Naive thymus-derived CD8-positive, alpha-beta T cell (primary cell): ENCODE measurements at places on chromosomes 6 and 20.
A peak's percentile ranks its signal among the peaks of the same experiment; 100 is the strongest.

- no peak overlapping the region for H3K27ac ChIP-seq
- no peaks in the 10 kb centered on the region for H3K4me1 ChIP-seq
- H3K4me3 ChIP-seq = no peak overlapping the region
Observed at GRCh38 chr6:2529211-2529719, 221.5 kb downstream of the MYLK4 start.

- peaks cover 8% of the 10 kb centered on the region for H3K27me3 ChIP-seq
- no peak overlapping the region for H3K4me3 ChIP-seq
- H3K36me3 ChIP-seq = peaks cover 2% of the 10 kb centered on the region
- H3K4me1 ChIP-seq = peaks cover 5% of the 10 kb centered on the region
Observed at GRCh38 chr6:46772762-46773161, 20.4 kb upstream of the MEP1A start.

DNA sequence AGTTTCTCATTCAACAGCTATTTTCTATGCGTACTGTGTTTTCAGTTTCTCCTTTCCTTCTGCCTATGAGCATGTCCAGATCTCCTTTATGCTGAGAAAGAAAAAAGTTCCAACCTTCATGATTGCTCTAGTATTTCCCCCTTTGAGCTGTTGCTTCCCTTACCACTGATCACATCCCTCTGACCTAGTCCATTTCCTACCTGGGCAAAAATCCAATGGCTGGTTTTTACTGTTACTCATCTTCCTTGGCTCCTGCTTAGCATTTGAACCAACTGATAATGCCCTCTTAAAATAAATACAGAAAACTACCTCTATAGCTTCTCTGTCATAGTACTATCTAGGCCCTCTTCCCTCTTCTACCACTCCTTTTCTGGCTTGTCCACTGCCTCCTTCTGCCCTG, 6.0 kb downstream of the RFX6 start:
- H3K4me3 ChIP-seq = no peak overlapping the region
- H3K4me1 ChIP-seq = no peaks in the 10 kb centered on the region
- DNase-seq = no peak

GRCh38 chr20:50301165-50301564, 110.5 kb downstream of the CEBPB start:
- H3K4me1 ChIP-seq = peaks cover 3% of the 10 kb centered on the region
- no peak overlapping the region for H3K4me3 ChIP-seq
- no peaks in the 10 kb centered on the region for H3K27me3 ChIP-seq

- peaks cover 6% of the 10 kb centered on the region for H3K27me3 ChIP-seq
- no peak for DNase-seq
- no peaks in the 10 kb centered on the region for H3K36me3 ChIP-seq
- no peak overlapping the region for H3K27ac ChIP-seq
- peak overlapping the region; percentile 22 for H3K4me3 ChIP-seq
Observed at GRCh38 chr6:13181393-13181792, 146.9 kb downstream of the TBC1D7 start.

DNA sequence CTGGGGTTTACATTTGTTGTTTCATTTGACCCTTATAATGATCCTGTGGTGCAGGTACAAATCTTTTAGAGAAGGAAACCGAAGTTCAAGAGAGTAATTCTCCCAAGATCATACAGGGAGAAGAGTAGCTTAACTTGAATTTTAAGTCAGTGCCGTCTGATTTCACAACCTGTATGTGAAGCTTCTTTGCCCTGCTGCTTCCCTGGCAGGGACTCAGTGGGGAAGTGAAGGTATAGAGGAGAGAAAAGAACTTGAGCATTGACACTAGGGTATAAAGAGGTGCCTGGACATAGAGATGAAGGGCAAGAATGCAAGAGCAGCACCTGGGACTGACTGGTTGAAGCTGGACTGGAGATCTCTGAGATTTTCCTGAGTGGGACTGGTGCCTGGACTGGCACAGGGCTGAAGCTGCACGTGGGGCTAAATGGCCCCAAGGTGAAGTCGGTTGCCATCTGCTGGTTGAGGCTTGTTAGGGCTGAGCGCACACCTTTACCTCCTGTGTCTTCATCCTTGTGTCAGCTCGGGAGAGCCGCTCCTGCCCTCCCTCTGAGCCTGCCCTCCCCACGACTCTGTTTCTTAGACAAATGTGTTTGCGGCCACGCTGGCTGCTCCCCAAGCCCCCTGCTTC, 41.8 kb downstream of the FARS2 start:
- peak overlapping the region; percentile 79 for H3K27ac ChIP-seq
- H3K36me3 ChIP-seq = no peaks in the 10 kb centered on the region
- H3K27me3 ChIP-seq = no peaks in the 10 kb centered on the region
- peak; percentile 26 for DNase-seq

GRCh38 chr6:12185081-12185673, 105.0 kb upstream of the EDN1 start:
- H3K4me3 ChIP-seq = no peak overlapping the region
- no peaks in the 10 kb centered on the region for H3K27me3 ChIP-seq
- DNase-seq = no peak
- H3K27ac ChIP-seq = no peak overlapping the region
- H3K36me3 ChIP-seq = peaks cover 2% of the 10 kb centered on the region
- peaks cover 7% of the 10 kb centered on the region for H3K4me1 ChIP-seq

- H3K4me1 ChIP-seq = peaks cover 38% of the 10 kb centered on the region
- no peaks in the 10 kb centered on the region for H3K36me3 ChIP-seq
- no peak overlapping the region for H3K4me3 ChIP-seq
- no peak for DNase-seq
Observed at GRCh38 chr6:157539421-157539822, 158.4 kb downstream of the ZDHHC14 start.

GRCh38 chr20:18879262-18879661, 65.7 kb downstream of the SCP2D1 start:
- H3K27ac ChIP-seq = no peak overlapping the region
- no peak for DNase-seq
- peaks cover 72% of the 10 kb centered on the region for H3K27me3 ChIP-seq

DNA sequence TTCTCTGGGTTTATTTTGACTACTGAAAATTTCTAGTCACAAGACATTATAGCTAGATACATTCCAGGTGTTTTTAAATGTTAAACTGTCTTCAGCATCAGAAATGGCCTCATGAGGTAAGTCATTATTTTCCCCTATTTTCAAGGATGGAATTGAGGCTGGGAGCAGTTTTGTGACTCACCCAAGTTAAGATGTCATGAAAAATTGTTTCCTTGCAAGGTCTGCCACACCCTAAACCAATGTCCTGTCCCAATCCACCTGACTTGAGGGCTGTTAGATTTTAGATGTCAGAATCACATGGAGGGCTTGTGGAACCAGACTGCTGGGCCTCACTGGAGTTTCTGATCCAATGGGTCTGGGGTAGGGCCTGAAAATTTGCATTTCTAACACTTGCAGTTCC, 16.9 kb downstream of the SLC22A3 start:
- no peaks in the 10 kb centered on the region for H3K4me1 ChIP-seq
- no peak overlapping the region for H3K4me3 ChIP-seq
- H3K27ac ChIP-seq = no peak overlapping the region
- no peak for DNase-seq
- H3K36me3 ChIP-seq = no peaks in the 10 kb centered on the region

DNA sequence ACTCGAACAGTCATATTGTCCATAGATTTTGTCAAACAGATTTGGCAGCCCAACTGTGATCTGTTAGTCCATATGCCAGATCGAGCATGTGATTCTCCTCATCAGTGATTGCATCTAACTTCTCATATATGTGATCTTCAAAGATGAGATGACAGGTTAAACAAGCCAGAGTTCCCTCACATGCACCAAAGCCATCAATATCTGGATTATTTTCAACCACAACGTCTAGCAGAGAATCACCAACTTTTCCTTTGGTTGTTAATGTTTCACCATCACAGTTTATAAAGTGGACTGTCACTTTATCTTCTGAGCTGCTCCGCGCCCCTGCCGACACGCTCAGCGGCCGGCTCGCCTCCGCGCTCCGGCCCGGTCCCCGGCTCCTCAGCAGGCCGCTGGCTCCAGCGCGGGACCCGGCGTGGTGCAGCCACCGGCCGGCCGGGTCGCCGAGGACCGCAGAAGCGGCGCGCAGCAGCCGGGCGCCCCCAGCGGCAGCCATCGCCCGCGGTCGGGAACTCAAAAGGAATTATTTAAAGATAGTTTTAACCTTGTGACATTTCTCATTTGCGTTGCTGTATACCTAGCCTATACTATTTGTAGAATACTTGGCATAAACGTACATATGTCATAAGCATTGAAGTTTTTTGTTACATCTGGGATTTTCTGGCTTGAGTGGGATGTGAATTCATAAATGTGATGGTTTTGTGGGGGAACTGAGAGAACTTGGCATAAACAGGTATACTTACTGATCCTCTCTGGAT, 40.1 kb upstream of the DYNLRB1 start:
- DNase-seq = no peak
- no peaks in the 10 kb centered on the region for H3K27me3 ChIP-seq
- H3K4me1 ChIP-seq = no peaks in the 10 kb centered on the region
- H3K27ac ChIP-seq = no peak overlapping the region

DNA sequence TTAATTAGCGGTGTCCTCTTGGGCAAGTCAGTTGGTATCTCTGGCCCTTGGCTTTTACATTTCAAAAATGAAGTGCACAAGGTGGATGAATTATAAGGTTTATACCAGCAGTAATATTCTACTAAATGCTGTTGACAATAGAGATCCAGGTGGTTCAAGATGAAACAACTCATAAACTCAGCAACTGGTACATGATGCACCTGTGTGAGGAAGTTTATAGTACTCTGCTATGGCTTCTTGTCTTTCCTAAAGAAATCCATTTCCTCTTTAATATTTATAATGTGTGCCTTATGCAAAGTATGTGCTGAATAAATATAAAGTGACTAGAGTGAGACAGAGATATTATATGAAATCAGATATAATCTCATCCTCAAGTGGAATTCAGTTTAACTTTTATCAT, 48.5 kb downstream of the ADGRG6 start:
- H3K4me3 ChIP-seq = no peak overlapping the region
- no peaks in the 10 kb centered on the region for H3K27me3 ChIP-seq

- no peaks in the 10 kb centered on the region for H3K4me1 ChIP-seq
- H3K27me3 ChIP-seq = peaks cover 42% of the 10 kb centered on the region
- H3K4me3 ChIP-seq = no peak overlapping the region
Observed at GRCh38 chr20:18052856-18053255, 4.9 kb downstream of the OVOL2 start.

GRCh38 chr6:29924731-29925130, 17.6 kb upstream of the HLA-A start:
- no peak for DNase-seq
- peaks cover 4% of the 10 kb centered on the region for H3K36me3 ChIP-seq
- peaks cover under 1% of the 10 kb centered on the region for H3K27me3 ChIP-seq
- H3K4me1 ChIP-seq = peaks cover 42% of the 10 kb centered on the region
- peak overlapping the region; percentile 76 for H3K27ac ChIP-seq
- H3K4me3 ChIP-seq = no peak overlapping the region

- DNase-seq = no peak
- no peak overlapping the region for H3K4me3 ChIP-seq
- H3K36me3 ChIP-seq = no peaks in the 10 kb centered on the region
- H3K27ac ChIP-seq = no peak overlapping the region
- H3K4me1 ChIP-seq = peaks cover 7% of the 10 kb centered on the region
Observed at GRCh38 chr6:22057962-22058361, 238.9 kb downstream of the PRL start.

- no peaks in the 10 kb centered on the region for H3K4me1 ChIP-seq
- H3K36me3 ChIP-seq = peaks cover 8% of the 10 kb centered on the region
- no peaks in the 10 kb centered on the region for H3K27me3 ChIP-seq
- H3K4me3 ChIP-seq = no peak overlapping the region
- no peak overlapping the region for H3K27ac ChIP-seq
Observed at GRCh38 chr6:35746516-35746915, 9.7 kb downstream of the ARMC12 start.

DNA sequence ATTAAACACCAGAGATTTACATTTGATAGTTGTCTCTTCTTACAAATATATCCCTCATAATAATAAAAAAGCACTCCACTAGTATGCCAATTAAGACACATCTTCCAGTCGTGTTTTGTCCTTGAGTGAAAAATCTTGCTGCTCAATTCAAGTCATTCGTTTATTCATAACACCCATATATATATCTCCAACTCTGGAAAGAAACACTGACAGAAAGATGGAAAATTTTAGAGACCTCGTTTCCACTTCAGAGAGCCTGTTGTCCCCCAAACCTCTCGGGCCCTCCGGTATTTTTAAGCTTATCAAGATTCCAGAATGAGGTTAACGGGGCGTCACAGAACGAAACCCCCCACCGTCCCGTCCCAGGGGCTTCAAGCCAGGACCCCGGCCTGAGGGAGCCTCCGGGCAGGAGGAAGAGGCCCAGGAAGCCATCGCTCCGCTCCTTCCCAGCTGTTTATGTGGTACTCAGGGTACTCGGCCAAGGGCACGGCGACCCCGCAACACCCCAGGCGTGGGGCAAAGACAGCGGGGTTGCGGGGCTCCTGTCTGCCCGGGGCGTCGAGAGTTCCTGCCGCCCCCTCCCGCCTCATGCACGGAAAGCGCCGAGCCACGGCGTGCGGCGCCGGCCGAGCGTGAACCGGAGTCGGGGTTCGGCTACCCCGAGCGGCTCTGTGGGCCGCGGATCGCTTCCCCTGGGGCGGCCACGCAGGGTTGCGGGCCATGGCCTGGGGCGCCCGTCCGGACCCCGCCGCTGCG, 623 bp upstream of the SNX9 start:
- H3K27me3 ChIP-seq = no peaks in the 10 kb centered on the region
- DNase-seq = peak; percentile 22
- H3K4me3 ChIP-seq = peak overlapping the region; percentile 78
- H3K36me3 ChIP-seq = peaks cover 4% of the 10 kb centered on the region
- peak overlapping the region; percentile 93 for H3K27ac ChIP-seq

GRCh38 chr6:106626485-106626884, 2.8 kb downstream of the RTN4IP1 start:
- H3K4me3 ChIP-seq = no peak overlapping the region
- no peak for DNase-seq
- peaks cover 2% of the 10 kb centered on the region for H3K27me3 ChIP-seq

- H3K27ac ChIP-seq = no peak overlapping the region
- H3K27me3 ChIP-seq = no peaks in the 10 kb centered on the region
- H3K36me3 ChIP-seq = no peaks in the 10 kb centered on the region
- no peak for DNase-seq
- no peak overlapping the region for H3K4me3 ChIP-seq
Observed at GRCh38 chr20:22821081-22821727, 213.9 kb upstream of the SSTR4 start.

- H3K4me1 ChIP-seq = peaks cover 20% of the 10 kb centered on the region
- DNase-seq = no peak
- peak overlapping the region; percentile 38 for H3K27ac ChIP-seq
- no peaks in the 10 kb centered on the region for H3K36me3 ChIP-seq
- H3K4me3 ChIP-seq = no peak overlapping the region
- H3K27me3 ChIP-seq = no peaks in the 10 kb centered on the region
Observed at GRCh38 chr6:90464507-90464906, 122.4 kb downstream of the MAP3K7 start.

DNA sequence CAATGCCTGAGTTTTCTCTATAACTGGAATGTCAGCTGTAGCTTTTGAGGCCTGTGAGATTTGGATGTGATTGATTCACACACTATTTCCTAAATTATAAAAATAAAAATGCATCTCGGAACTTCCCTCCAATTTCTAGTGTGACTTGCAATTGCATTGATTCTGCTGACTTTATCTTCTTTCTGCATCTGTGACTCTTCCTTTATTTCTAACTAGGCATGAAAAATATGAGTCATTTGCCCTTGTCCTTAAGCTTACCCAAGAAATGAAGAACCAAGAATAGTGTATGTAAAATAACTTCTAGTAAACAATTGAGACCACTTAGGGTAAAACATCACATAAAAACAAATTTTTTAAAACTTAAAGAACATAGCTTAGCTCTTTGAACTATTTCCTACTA, 12.9 kb downstream of the OR2J2 start:
- no peak overlapping the region for H3K4me3 ChIP-seq
- H3K27me3 ChIP-seq = peaks cover 28% of the 10 kb centered on the region
- H3K4me1 ChIP-seq = no peaks in the 10 kb centered on the region
- no peak for DNase-seq
